ENCODE measurements at places on chromosomes 11 and 22.

DNA sequence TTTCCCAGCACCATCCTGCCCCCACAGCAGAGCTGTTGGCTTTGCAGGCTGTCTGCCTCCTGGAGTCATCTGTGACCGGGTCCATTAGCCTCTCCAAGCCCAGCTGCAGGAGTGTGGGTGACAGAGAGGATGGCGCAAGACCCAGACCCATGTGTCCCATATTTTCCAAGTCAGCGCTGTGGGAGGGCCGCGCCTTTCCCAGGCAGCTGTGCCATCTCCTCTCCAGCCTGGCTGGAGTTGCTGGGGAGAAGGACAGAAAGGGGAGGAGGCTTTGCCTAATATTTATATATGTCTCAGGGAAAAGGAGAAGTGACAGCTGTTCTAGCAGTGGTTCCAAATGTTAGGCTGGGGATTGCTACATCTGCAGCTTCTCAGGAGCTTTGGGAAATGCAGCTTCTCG, 15.7 kb downstream of the DTX4 start:
- peak; percentile 55 for DNase-seq

- no peak for DNase-seq
These were observed 22.8 kb upstream of the ACCSL start for GRCh38 chr11:44024977-44025376.

DNA sequence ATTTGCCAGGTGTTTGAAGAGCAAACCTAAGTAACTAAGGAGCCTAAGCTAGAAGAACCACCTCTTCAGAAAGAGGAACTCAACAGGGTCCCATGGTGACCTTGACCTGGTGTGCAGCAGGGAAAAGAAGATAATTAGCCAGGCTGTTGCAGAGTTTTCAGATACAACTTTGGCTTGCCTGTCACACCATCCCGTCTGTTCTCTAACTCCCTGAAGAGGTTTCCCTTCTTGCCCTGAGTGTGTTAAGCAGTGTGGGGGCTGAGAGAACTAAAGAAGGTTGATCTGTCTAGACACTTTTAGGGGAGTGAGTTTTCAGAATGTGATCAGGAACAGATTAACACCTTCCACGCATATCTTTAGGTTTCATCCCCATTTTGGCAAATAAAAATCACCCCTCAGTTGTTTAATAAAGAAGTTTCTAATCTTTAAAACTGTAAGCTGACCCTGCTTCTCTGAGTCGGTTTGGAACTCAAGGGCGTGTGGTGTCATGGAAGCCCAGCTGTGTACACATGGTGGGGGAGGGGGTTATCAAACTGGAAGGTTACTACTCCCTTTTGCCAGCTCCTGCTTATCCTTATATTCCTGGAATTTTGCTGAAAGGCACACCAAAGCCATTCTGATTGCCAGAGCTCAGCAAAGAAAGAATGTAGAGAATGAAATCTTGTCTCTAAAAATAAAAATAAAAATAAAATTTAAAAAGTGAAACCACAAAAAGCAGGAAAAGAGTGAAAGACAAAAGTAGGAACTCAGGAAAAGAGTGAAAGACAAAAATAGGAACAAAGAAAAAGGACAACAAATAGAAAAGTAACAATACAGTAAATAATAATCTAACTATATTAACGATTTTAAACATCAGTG, 70.2 kb downstream of the DBX1 start:
- no peak for DNase-seq

- DNase-seq = no peak
These were observed 1.1 kb downstream of the MOB2 start for GRCh38 chr11:1485504-1485885.

- DNase-seq = no peak
These were observed 628.2 kb downstream of the OPCML start for GRCh38 chr11:132904091-132904490.

DNA sequence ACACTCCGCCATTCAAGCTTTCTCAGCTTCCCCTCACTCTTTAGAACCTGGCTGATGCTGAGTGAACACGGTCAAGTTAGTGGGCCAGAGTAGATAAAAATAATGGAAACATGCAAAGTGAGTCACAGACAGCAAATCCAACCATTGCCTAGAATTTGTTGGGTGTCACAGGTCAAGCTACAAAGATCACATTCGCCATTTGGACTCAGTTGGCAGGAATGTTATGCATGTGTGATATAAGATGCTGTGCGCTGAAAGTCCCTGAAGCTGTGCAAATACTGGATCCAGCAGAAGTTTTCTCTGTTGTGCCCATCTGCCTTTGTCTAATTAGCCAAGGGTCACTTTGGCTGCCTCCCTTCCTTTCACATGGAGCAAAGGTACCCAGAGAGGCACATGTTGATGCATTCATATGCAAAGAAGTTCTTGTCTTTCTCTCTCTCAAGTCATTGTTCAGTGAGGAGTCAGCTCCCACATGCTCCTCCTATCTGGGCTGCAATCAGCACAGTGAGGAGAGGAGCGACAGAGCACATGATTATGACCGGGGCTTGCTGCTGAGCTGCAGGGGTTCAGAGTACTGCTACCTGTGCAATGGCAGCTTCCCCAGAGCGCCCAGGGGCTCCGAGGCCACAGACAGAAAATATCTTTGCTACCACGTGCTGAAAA, 39.7 kb downstream of the FLI1 start:
- no peak for DNase-seq

- DNase-seq = peak; percentile 62
These were observed 106.8 kb downstream of the ABTB2 start for GRCh38 chr11:34250732-34251588.

DNA sequence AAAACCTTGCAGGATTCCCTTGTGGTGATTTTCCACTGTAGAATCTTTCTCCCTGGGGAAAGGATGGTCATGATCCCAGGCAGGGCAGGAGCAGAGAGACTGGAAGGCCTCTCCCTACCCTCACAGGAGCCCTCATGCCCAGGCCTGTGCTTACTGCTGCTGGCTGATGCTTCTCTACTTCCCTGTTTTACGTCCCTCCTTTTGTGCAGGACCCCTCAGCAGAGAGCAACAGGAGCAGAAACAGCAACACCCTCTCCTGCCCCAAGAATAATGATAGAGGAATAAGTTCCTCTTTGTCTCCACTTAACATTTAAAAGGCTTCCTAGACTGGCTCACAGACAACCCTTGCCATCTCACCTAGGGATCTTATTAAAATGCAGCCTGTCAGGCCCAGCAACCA, 3.6 kb downstream of the ISX start:
- no peak for DNase-seq
